ENCODE measurements at places on chromosomes 2 and 18.

DNA sequence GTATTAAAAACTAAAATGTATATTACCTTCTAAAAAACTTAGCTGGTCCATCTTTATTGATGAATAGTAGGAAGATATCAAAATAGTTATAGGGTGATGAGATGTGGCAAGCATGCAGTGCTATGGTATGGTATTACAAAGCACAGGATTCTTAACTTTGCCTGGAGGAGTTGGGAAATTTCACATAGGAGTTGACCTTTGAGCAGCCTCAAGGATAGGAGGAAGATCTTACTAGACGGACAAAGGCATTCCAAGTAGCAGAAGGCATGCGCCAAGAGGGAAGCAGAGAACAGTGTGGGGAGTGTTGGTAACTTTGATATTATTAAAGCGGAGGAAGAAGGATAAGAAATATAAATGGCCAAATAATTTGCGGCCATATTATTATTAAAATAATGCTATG is 60.0 kb downstream of the TTC21B start:
- no peak for DNase-seq

GRCh38 chr2:61980758-61981157 is 75.3 kb downstream of the COMMD1 start:
- no peak for DNase-seq

DNA sequence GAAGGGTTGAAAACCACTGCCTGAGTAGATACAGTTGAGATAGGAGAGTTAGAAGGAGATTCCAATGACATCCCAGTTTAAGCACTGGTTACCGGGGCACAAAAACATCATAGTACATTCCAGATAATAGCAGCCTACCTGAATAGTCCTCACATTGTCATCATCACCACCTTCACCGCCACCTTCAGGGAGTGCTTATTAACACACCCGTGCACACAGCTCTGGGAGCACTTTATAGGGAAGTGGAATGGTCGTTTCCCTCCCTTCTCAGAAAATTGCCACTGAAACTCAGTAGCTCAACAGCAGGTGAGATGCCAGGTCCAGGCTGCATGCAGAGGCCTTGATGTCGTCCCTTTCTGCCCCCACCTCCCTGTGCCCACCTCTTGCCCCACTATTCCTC is 8.2 kb downstream of the SERPINB7 start:
- no peak for DNase-seq

DNA sequence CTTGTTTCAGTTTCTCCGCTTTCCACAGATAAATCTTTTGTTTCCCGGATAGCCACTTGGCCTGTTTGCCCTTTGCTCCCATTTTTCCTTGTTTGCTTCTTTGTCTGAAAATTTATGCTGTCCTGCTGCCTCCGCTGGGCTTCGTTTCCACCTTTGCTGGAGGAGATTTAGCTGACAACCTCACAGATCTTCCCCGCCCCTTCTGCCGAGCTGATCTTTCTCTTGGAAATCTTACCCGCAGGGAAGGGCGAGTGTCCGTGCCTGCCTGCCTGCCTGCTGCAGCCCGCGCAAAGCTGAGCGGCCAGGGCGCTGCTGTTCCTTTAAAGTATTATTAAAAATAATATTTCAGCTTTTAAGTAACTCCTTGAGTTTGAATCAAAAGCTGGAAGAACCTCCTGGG is 1.4 kb upstream of the XRCC5 start:
- DNase-seq: no peak

- DNase-seq: no peak
These were observed 468 bp downstream of the PIKFYVE start for GRCh38 chr2:208266553-208266893.

Data from esophagus squamous epithelium (tissue), 5 donors.